T1000 (cell line): ENCODE measurements at places on chromosomes 5 and 9.

DNA sequence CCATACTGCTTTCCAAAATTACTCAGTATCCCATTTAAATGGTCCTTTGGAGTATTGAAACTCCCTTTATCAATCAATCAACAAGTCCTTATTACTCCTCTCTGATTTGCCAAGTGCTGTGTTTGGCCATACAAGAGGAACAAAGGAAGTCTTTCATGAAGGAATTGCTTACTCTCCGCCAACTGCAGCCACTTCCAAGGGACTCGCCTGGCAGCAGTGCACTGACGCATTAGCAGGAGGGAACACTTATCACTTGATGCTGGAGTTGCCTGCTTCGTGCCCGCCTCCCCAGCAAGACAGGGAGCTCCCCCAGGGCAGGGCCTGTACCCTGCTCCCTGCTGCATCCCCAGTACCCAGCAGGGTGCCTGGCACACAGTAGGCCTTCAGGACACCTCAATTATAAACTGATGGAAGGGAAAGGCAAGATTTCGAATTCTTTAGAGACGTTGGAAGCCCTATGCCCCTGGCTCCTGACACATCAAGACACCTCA is 97.9 kb downstream of the CRB2 start:
- DNase-seq: no peak

DNA sequence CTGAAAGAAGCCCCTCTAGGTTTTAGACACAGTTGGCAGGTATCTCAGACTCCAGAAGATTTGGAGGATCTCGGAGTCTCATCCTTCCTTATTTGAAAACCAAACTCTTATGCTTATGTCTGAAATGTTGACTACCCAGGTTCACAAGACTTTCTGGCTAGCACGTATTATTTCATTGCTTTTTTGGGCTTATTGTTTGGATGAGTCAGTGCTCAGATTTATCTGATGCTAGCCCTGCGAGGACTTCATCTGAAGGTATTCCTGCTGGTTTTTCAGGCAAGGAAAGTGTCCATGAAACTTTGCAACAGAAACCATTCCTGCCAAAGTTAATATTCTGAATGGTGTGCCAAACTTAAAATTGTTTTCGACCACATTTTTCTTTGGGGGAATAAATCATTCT is 8.5 kb downstream of the OSTF1 start:
- DNase-seq: no peak

DNA sequence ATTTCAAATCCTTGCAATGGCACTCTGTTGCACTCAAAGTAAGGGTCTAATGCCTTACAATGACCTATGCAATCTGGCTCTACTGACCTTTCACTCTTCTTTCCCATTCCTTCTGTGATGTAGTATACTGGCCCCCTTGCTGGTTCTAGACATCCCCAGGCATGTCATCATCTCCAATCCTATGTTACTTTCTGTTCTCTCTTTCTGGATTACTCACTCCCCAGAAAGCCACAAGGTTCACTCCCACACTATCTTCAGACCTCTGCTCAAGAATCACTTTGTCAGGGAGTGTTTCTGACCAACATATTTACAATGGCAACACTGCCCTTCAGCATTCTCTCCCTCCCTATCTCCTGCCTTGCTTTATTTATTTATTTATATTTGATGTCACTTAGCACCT is 802.2 kb upstream of the WWC1 start:
- no peak for DNase-seq

DNA sequence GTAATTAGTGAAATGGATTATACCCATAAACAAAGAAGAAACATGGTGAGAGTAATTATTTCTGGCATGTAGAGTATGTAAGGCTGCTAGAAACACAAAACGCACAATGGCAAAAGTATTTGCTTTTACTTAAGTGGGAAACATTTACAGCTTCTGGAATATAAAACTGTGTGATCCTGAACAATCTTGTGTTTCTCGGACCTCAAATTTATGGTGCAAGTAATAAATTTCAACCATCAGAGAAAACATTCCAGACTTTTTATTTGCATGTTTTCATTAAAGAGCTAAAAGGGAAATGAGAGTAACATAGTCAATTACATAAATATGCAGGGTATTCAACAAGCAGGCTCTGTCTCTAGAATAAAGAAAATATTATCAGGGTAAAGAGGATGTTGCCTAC is 17.2 kb upstream of the PRR16 start:
- DNase-seq: no peak

DNA sequence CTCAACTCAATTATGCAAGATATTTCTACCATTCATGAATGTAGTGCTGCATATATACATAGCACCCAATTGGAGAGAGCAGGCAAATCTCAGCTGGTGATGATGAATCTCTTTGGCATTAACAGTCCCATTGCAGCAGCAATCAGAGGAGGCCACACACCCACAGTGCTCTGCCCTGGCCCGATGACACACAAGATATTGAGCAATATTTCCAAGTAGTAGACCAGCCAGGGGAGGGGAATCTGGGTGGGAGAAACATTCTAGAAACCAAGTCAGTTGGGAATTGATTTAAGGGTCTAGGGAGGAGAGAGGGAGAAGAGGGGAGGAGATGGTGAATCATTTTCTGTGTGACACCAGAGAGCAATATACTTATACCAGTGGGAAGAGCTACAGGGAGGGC is 14.9 kb upstream of the C5orf63 start:
- DNase-seq: peak; percentile 87

DNA sequence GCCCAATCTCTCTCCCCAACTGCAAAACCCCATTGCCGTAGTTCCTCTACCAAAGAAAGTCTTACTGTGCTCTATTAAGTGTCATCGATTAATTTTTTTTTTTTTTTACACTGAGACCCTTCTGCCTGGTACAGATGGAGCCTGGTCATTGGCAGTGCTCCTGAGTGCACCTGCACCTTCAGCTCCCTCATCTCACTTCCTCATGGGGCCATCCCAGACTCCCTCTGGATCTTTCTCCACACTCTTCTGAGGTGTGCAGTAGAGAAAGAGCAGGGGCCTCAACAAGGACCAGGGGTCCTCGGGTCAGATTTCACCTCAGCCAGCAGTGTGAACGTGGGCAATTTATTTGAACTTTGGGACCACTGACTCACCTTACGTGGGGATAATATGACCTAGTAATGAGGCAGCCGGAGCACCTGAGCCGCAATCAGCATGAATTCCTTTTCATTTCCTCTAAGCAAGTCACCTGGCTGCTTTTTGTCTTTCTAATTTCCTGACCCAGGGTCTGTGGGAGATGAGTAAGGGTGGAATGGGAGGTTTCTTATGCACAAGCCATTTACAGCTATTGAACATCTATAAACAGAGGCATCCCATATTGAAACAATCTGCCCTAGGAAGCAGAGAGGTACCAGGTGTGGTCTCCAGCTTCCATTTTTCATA is 22.3 kb upstream of the GABRP start:
- DNase-seq: no peak

- no peak for DNase-seq
Measured at GRCh38 chr5:123807177-123807945, 295.4 kb downstream of the CSNK1G3 start.

DNA sequence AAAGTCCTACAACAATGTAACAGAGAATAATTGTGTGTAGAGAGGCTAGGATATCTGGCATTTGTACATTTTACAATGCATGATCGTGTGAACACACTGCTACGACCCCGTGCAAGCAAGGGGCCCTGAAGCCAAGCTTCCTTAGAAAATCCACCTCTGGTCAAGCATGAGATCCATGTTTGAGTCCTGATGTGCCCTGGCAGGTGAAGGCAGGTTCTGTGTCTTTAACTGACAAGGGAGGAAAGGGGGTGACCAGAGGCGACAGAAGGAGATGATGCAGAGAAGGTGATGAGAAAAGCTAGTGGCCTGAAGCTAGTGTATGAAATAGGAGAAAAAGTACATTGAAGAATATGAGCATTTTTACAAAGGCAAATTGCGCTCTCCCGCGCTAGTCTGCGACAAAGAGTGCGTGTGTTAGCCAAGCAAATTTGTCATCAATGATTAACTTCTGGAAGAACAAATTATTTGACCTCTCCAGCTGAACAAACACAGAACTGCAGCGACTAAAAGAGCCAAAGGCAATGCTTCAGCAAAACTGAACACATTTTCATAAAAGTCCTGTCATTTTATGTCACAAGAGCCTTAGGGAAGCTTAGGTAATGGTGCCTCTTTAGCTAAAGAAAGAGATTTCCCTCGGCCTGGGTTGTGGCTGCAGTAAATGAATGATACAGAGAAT is 101.7 kb upstream of the DAPK1 start:
- no peak for DNase-seq

DNA sequence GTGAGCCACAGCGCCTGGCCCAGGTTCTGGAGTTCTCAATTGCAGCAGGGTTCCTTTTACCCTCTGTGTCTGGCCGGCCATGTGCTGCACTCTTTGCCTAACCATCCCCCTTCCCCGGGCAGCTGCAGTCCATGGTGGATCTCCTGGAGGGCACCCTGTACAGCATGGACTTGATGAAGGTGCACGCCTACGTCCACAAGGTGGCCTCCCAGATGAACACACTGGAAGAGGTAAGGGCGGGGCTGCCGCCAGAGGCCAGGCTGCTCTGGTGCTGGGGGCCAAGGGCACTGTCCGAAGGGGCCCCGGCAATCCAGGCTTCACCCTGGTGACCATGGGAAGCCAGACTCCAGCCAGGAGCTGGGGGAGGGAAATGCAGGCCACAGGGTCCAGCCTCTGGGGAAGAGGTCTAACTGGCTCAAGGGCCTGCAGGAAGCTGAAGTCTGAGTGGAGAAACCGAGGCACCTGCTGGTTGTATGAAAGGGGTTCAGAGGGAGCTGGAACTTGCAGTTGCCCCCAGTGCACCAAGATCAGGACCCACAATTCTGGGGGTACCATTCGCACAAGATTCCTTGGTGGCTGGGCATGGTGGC is 18.1 kb downstream of the OLFML2A start:
- no peak for DNase-seq

GRCh38 chr5:74244406-74244805 is 396.1 kb downstream of the ENC1 start:
- no peak for DNase-seq

DNA sequence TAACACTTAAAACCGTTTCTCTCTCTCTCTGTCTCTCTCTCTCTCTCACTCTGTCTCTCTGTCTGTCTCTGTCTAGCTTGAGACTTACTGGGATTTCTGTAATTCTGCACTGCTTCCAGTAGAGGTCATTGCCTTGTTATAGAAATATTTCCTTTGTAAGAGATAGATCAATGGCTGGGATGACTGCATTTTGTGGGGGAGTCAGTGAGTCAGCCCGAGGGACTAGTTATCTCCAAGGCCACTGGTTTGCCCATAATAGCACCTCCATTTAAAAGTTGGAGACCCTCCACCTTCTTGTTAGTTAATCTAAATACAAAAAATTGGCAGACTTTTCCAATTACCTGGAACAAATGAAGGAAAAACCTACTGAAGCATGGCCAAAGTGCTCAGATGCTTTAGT is 547.2 kb downstream of the LRRC70 start:
- peak; percentile 4 for DNase-seq

- no peak for DNase-seq
Measured at GRCh38 chr5:33817301-33817700, 74.5 kb downstream of the ADAMTS12 start.

DNA sequence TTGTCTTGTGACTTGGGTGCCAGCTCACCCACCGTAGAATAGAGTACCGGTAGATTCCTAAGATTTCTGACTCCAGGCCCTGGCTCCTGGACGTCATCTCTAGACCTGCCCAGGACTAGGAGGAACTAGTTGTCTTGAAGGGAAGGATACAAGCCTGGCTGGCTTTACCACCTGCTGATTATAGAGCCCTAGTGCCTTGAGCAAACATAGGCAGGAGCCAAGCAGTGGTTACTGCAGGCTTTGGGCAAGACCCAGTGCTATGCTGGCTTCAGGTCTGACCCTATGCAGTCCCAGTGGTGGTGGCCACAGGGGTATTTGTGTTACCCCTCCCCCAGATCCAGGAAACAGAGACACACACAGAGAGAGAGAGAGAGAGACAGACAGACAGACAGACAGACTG is 606.2 kb downstream of the PDE4D start:
- no peak for DNase-seq

DNA sequence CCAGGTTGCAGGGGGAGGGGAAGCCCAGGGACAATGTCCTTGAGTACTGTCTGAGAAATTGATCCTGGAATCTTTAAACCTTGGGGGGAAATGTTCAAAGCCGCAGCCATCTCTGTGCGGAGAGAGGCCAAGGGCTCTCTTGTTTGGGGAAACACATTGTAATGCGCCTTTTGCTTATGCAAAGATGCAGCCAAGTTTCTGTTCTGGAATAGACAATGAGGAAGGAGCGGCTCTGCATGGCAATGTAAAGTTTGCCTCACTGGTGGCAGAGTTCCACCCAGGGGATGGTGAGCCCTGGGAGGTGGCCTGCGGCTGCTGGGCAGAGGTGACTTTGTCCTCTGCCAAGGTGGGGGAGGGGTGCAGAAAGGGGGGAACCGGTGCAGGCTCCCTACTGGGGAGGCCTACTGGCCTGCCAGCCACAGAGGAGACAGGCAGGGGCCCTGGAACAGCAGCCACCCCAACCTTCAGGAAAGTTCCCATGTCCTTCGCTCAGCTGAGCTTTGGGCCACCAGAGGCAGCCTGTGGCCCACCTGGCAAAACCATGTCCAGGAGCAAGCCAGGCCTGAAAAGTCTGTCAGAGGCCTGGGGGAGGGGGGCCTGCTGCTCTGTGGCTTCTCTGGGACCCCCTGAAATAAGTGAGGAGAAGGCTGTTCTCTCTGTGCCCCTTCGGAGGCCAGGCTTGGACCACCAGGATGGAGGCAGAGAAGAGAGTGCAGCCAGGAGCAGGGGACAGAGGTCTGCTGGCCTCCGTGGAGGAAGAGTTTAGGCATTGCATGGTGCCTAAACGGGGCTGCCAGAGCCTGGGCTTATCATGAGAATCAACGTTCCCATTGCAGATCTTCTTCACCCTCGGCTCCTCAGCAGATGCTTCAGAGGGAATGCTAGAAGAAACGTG is 127.8 kb downstream of the ZNF354C start:
- DNase-seq: no peak

DNA sequence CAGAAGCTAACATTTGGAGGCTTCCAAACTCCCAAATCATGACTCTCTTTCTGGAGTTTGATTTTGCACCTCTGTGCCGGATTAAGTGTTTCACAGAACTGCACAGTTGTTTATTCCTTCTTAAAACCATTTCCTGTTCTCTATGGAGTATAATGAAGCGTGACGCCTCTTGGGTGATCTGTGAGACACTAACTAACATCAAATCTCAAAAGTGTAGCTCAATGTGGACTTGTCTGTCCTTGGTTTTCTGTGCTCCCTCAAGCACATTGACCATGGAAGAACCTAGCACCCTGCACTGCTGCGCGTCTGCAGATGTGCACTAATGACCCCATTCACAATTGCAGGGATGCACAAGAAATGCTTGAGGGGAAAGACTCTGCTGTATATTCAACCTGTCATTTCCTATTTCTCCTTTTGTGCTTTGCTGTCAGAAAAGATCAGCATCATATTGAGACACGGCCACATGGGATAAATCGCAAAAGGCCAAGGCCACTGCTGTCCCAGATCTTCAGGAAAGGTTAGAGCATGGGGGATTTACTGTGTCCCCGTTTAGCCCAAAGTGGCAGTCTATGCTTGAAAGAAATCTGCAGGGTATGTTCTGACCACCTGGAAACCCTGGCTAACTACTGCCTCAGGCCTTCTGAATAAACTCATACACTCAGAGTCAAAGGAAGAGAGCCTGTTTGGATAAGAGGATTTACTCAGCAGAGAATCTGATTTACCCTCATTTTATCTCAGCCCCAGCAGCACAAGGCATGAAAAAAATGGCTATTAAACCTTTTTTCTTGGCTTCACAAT is 109.6 kb downstream of the BAAT start:
- DNase-seq: no peak
